ENCODE measurements at places on chromosomes 7 and 10.

- no peak for DNase-seq
These were observed 81.6 kb downstream of the HIBADH start for GRCh38 chr7:27581119-27581518.

DNA sequence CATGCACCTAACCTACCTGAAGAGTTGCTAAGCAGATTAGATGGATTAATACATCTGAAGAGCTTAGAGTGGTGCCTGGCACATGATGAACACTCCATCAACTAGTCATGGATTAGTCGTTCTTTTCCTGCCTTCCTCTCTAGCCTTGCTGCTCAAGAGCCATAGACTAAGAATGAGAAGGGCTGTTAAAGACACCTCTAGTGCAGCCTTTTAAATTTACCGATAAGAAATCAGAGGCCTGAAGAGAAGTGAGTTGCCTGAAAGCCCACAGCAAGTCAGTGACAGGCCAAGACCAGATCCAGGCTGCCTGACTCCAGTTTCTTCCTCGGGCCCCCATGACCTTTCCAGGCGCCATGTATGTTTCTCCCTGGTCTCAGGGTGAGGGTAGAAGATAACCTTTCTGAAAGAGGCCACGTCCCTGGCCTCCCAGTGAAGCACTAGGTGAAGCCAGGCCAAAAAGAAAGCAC is 6.5 kb downstream of the TSPAN15 start:
- DNase-seq = no peak

- no peak for DNase-seq
These were observed 62.2 kb downstream of the VIM start for GRCh38 chr10:17290226-17290625.

- no peak for DNase-seq
These were observed 2.7 kb downstream of the CUL1 start for GRCh38 chr7:148701414-148701813.

- DNase-seq = no peak
These were observed 80.1 kb downstream of the ANKIB1 start for GRCh38 chr7:92325858-92326257.

DNA sequence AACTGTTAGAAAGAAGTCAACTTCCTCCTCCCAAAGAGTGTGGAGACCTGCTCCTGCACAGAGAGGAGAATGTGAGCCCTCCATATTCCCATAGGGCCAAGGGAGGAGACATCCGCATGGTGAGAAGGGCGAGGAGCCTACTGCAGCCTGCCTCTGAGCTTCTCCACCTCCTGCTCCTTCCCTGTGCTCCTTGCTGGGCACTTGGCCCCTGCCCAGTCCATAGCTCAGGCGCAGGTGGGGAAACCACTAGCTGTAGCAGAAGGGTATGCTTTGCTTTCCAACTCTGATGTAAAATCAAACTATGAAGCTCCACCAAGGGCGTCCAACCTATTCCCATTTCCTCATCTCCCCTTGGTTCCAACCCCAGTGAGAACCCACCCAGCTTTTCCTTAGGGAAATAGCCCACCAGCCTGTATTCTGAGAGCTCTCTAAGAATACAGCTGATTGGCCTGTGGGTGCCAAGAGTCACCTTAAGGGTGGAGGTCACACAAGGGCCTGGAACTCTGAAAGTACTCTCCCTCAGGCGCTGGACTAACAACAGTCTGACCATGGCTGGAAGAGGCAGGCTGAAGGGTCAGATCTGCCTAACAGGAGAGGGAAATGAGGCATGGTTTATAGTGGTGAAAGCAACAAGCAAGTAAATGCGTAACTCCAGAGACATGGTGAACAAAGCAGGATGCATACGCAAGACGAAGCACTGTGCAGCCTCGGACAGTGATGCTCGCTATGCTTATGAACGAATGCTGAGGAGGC is 13.9 kb downstream of the ZNF488 start:
- DNase-seq = no peak

DNA sequence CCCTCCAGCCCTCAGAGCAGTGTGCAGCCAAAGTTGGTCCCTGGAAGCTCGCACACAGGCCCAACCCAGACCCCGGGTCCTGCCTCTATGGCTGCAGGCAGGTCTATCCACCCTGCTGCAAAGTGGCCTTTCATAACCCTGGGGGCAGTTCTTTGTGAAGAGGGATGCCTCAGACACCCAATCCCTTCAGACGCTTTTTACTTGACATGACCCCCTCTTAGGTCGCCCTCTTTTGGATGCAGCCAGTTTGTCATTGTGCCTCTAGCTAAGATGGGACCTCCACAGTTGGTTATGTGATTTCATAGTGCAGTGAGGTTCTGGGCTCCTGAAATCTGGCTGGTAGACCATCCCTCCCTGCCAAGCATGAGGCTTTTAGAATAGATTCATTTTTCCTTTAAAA is 27.3 kb downstream of the SMKR1 start:
- no peak for DNase-seq

DNA sequence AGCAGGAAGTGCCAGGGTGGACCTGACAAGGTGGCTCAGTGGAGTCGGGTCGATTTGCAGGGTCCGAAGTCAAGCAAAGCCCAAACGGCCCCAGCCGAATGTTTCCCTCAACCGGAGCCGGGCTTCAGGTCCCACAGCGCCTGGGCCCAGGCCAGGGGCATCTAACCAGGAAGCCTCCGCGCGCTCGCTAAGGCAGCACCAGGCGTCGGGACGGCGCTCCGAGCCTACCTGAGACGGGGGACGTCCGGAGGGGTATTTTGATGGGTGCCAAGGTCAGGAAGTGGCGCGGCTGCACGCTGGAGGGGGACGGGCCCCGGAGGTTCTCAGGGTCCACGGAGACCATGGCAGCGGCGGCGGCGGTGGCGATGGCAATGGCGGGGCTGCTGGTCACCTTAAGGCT is 51.5 kb downstream of the TCERG1L start:
- DNase-seq = no peak

- peak; percentile 87 for DNase-seq
These were observed 78.8 kb downstream of the SND1 start for GRCh38 chr7:127730658-127731276.

Measured in NCI-H1694 treated with DMSO at 0.1 percent for 48 hours (cell line).